ENCODE measurements at places on chromosomes 16 and 17.
A peak's percentile ranks its signal among the peaks of the same experiment; 100 is the strongest.

GRCh38 chr17:36142235-36142634 is 34.2 kb downstream of the TBC1D3B start:
- DNase-seq, result no peak

DNA sequence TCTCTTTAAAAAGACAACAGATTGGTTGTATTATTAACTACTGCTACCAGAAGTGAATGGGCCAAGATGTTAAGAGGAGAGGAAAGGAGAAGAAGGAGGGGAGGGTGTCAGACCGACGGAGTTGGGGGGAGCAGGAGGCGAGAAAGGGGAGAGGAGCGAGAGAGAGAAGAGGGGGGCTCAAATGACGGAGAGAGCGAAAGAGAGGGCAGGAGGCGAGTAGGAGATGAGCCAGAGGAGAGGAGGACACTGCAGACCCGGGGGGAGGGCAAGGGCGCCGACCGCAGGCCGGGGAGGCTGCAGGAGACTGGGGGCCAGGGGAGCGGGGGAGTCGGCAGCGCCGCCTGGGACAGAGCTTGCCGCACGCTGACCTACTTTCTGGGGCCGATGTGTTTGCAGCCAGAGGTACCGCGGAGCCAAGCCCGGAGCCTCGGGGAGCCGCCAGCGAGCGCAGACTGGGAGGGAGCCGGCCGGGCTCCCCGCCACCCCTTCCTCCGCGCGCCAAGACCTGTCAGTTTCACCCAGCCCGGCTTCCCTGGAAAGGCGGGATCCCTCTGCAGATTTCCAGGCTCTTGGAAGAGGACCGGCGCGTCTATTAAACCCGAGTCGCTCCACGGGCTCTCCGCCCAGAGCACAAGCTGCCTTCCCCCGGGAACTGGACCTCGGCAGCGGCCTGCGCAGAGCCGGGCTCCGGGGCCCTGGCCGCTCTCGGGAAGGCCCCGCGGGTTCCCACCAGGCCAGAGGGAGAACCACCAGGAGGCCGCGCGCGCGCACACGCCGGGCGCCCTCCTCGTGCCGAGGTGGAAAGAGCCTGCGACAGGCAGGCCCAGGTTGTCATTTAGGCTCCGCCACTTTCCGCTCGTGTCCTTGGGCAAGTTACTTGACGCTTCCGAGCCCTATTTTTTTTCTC is 74.6 kb downstream of the CMC2 start:
- no peak for DNase-seq

DNA sequence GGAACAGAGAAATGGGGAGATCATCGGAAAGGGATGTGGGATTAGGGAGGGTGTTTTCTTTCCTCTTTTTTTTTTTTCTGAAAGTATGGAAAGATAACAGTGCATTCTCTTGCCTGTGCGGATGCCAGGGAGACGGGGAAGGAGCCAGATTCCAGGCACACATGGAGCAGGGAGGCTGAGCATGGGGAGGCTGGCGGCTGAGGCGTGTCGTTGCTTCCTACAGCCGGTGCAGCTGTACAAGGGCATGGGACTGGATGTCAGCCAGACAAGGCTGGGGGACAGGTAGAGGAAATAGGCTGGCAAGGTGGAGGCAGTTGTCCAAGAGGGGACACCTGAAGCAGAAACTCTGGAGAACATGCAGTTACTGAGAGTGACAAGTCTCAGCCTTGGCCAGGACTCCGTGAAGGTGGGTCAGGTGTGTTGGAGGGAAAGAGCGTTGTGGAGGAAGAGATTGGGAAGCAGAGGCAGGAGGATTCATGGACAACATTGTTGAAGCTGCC is 16.6 kb upstream of the ADORA2B start:
- no peak for DNase-seq

GRCh38 chr16:57475711-57476339 is 10.5 kb downstream of the DOK4 start:
- peak; percentile 31 for DNase-seq

DNA sequence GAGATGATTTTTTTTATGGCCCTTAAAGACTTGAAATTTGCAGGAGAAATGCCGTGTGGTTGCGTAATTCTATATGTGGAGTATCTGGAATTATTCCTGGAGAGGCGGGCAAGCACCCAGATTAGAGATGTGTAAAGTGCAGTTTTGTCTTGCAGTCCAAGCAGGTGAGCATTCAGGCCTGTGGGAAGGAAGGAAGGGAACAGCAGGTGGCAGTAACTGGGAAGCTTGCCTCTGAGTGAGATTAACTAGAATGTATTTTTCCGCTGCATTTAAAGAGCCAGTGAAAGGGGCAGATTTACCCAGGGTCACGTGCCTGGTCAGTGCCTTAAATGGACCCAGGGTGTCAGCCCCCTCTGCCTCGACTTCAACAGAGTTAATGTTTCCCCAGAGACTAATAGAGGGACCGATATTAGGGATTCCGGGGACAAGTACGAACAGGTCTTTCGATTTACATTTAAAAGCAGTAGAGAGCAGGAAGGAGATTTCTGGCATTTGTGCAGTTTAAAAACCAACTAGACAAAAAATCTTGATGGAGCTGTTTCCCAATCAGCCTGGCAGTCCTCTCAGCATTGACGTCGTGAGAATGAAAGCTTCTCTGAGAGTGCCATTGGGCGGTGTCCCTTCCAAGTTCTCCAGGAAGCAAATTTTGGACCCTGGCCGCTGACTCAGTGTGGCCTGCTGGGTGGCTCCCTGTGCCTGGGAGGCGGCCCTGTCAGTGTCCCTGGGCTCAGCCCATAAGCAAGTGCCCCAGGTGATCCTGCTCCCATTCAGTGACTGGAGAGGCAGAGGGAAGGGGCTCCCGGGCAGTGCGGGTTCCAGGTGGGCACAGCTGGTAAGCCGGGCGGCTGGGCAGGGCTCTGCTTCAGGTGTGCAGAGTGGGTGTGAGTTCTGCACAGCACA is 38.2 kb downstream of the KSR1 start:
- no peak for DNase-seq

DNA sequence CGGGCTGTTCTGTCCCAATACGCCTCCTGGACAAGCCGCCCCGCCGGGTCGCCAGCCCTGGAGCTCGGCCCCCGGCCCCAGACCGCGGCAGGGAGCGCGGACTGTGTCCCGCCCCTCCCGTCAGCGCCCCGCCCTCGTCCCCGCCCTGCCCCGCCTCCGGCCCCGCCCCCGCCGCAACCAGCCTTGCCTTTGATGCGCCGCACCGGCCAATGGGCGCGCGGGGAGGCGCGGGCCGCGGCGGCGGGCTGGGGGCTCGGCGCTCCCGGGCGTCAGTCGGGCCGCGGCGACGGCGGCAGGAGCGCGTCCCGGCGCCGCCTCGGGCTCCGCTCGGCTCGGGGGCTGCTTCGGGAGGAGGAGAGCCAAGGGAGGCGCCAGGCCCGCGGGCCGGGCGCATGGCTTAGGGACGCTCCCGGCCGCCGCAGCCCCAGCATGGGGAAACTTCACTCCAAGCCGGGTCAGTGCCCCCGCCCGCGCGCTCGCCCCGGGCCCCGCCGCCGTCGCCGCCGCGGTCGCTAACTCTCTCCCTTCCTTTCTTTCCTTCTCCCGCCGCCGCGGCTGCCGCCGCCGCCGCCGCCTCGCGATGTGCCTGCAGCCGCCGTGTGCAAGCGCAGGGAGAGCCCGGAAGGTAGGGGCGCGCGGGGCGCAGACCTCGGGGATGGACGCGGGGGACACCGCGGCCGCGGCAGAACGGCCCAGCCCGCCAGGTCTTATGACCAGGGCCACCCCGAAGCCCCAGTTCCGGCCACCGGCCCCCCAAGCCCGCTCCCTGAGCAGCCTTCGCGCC is at the start of gene NKD1:
NKD1 (plus strand) TSS at position 272 of the 784 bp plus-strand sequence; CDS start at position 430, 158 bp downstream.
- DNase-seq, result peak; percentile 69

DNA sequence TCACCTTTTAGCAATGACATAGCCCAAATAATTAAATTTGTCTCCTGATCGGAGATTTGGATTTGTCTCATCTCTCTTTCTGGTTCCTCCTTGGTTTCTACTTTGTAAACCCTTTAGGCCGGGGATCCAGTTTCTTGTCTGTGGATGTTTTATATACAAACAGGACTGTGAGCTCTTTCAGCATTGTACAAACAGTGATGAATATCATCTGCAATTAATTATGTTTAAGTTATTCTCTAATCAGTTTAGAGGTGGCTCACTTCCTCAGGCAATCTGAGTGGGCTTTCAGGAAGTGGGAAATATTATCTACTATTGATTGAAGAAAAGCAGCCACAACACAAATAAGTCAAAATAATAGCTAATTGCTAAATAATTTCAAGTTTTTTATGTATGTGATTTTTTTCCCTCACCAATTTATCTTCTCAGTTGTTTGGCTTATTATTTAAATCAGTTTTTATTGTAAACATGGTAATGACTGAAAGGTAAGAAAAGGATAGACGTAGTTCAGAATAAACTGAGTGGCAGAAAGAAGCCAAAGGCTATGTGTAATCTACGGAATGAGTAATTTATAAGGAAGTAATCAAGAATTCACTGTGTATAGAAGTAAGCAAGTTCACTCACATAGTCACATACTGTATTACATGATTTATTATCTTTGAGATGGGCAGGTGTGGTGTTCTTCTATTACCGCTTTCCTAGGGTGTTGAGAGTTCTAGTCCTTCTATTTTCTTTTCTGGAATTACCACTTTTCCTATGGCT is 3.4 kb upstream of the ABCC11 start:
- DNase-seq, result no peak

- no peak for DNase-seq
Measured at GRCh38 chr17:4807605-4808377, 839 bp downstream of the PLD2 start.

DNA sequence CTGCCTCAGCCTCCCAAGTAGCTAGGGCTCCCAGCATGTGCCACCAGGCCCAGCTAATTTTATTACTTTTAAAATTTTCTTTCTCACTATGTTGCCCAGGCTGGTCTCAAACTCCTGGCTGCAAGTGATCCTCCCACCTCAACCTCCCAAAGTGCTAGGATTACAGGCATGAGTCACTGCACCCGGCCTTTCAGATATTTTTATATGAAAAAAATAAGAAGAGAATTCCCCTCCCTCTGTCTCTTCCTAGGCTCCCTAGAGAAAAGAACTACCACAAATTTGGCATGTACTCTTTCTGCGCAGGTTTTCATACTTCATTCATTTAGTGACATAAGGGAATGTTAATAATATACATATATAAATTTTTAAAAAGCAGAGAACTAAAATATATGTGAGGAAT is 21.7 kb upstream of the SMURF2 start:
- no peak for DNase-seq

DNA sequence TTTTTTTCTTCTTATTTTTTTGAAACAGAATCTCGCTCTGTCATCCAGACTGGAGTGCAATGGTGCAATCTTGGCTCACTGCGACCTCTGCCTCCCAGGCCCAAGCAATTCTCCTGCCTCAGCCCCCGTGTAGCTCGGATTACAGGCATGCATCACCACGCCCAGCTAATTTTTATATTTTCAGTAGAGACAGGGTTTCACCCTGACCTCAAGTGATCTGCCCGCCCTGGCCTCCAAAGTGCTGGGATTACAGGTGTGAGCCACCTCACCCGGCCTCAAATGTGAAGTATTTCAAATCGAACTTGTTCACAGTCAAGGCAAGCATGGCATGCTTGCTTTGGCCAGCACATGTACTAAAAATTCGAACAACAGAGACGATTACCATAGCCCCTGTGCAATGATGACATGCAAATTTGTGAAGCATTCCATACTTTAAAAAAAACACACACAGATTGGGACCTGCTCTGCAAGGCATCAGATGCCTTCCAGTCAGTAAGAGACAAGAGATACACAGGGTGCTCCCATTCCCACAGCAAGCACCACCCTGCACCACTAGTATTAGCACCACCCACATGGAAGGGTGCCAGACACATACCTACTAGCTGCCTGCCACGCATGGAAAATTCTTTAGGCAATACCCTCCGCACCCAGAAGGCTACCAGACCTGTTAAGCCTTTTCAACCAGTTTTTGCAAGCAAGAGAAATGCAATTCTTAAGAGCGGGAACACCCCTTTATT is 47.2 kb downstream of the ANKRD11 start:
- no peak for DNase-seq
